GM04504 (cell line): ENCODE measurements at places on chromosomes 1 and 21.

DNA sequence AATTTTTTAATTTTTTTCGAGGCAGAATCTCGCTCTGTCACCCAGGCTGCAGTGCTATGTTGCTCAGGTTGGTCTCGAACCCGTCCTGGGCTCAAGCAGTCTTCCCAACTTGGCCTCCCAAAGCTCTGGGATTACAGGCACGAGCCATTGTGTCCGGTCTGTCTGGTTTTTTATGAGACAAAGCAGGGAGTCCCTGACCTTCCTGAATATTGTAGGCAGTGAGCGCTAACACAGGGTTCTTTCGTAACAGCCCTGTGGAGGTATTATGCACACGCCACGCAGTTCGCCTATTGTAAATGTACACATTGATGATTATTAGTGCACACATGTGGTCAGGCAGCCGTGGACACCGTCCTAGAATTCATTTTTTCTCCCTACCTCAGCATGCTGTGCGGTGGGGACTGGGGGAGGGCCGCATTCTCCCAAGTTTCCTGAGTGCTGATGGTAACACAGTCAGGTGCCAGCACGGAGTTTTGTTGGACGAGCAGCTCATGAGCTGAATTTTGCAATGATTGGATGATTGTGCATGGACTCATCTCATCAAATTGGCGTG, 19.6 kb downstream of the SPSB1 start:
- DNase-seq: no peak

GRCh38 chr1:218339267-218339831, 5.8 kb upstream of the TGFB2 start:
- DNase-seq: no peak

DNA sequence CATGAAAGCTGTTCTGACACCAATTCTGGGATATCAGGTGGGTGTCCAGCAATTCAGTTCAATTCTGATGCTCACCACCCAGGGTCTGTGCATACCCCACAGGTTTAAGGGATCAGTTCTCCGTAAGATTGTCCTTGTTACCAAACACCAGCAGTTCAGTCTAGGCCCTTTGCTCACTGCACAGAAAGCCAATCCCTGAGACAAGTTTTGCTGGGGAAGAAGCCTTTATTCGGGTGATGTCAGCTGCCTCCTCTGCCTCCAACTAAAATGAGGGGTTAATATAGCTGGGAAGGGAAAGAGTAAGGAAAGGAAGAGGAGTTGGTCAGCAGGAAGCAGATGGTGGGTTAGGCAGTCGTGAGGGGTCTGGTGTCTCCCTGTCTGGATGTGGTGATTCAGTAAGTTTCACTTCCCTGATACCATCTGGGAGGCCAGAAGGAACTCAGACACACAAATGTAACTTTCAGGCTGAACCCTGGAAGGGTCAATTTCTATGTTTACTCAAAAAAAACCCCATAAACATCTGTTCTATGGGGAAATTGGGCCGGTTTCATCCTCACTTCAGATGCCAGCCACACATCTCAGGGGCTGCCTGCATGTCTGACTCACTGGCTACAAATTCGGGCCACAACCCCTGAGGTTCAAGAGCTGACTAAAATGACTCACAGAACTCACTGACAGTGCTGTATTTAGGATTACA, 83.3 kb upstream of the PGBD5 start:
- DNase-seq: peak; percentile 77

- no peak for DNase-seq
These were observed 16.3 kb downstream of the VPS45 start for GRCh38 chr1:150083907-150084306.

DNA sequence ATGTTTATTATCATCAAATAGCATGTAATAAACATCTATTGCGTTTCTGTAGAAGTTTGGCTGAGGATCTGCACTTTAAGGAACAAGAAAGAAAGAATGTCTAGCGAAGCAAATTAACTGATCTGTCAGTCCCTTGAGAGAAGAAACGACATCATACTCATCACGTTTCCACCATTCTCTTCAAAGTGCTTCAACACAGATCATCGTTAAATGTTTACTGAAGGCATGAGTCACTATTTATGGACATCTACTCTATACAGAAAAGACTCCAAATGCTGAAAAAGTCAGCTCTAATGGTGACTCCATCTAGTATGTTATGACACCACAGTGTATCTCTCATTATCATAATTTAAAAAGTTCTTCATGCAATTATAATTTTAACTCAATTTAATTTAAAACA, 369.1 kb downstream of the RGS7 start:
- DNase-seq: no peak

- no peak for DNase-seq
These were observed 118.9 kb upstream of the COL6A1 start for GRCh38 chr21:45862543-45863207.

- no peak for DNase-seq
These were observed 233.1 kb downstream of the PAPPA2 start for GRCh38 chr1:176696109-176696508.

GRCh38 chr1:225815526-225816178, 5.7 kb downstream of the EPHX1 start:
- no peak for DNase-seq

DNA sequence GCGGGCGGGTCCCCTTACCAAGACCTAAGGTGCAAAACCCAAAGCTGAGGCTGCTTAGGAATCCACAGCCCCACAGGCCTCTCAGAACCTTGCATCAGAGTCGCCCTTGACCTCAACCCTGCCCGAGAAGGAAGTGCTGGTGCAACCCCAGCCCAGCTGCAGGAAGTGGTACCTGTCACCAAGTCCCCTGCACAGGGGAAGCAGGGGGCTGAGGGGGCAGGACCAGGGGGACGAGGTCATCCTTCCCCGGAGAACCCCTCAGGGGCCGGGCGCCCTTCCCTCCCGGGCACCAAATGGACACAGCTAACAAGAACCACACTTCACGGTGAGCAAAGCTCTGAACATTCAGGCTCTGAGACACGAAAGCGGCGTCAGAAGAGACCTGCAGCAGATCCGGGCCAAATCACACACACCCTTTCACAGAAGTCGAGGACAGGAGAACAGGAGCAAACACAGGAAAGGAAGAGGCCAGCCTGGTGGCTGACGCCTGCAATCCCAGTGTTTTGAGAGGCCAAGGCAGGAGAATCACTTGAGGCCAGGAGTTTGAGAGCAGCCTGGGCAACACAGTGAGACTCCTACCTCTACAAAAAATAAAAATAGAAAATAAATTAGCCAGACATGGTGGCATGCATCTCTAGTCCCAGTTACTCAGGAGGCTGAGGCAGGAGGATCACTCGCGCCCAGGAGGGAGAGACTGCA, 6.4 kb downstream of the ITGB2 start:
- no peak for DNase-seq

DNA sequence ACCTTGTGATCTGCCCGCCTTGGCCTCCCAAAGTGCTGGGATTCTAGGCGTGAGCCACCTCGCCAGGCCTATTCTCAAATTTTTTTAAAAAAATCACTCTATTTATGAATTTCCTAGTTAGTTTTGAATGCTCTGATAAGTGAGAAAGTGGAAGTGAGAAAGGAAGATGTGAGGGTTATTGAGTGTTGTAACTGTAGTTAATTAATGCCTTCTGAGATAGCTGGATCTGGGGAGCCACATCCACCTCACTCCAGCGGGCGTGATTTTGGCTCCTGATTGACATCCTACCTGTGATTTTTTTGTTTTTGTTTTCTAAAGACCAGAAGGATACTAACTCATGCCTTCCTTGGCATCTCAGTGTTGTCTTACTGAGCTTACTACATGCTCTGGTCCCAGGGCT, 65.6 kb downstream of the ST3GAL3 start:
- no peak for DNase-seq

- DNase-seq: no peak
These were observed 23.0 kb upstream of the LRRC8C start for GRCh38 chr1:89609781-89610456.

DNA sequence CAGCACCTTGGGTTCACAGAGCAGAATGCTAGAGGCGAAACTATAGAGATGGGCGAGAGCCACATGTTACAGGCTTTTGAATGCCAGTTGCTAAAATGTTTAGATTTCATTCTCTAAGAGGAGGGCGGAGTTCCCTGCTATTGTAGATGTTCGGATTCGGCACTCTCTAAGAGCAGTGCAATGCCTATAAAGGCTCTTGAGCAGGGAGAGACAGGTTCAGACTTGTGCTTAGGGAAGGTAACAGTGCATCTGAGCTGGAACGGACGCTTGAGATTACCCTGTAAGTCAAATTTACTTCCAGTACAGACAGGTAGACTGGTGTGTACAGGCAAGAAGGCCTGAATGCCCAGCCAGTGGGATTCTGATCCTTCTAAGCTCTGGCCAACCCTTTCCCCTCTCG, 15.3 kb downstream of the LURAP1 start:
- no peak for DNase-seq

DNA sequence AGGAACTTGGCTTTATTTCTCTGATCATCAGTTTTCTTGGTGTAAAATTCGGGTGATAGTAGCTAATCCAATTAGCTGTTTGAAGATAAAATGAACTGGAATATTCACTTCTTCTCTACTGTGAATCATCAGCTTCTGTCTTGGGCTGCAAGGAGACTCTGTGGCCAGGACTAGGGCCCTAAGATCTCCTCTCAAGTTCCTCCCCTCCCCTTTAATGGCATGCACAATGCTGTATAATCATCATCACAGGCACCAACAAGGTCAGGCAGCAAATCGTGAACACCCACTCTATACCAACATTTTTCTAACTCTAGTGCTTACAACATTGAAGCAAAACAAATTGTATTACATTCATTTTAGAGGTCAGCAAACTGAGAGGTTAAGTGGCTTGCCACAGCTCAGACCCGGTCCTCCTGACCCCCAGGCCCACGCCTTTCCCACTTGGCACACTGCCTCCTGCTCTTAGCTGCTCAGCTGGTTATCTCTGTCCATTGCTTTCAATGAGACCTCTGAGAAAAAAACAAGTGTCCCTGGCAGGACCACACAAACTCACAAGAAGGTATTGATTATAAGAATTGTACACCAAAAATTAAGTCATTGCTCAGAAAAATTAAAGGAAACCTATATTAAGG, 31.8 kb downstream of the LRRC52 start:
- no peak for DNase-seq

GRCh38 chr1:162541619-162542141, 19.8 kb upstream of the UAP1 start:
- DNase-seq: peak; percentile 96

GRCh38 chr1:60136395-60136794, 62.8 kb upstream of the C1orf87 start:
- no peak for DNase-seq

DNA sequence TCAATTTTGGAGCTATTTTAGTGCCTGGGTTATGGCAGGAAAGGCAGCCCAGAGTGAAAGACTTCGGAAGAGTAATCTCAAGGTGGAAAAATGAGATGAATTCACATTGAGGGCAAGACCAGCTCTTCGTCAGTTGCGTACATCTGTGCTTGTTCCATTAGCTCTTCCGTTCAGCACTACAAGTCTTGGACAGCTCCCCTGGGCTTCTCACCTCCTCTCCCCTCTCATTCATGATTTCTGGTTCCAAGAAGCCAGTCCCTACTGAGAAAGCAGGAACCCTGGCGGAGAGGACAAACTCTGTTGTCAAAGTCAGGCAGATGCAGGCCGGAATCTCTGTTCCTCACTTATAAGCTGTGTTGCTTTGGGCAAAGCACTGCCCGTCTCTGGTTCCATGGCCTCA, 76.5 kb downstream of the ACTL8 start:
- DNase-seq: peak; percentile 30
